Hematopoietic multipotent progenitor cell treated with erythropoietin and hydrocortisone succinate and interleukin-3 and kit ligand, for 17 days (in vitro differentiated cells): ENCODE measurements at places on chromosomes 4 and X.

DNA sequence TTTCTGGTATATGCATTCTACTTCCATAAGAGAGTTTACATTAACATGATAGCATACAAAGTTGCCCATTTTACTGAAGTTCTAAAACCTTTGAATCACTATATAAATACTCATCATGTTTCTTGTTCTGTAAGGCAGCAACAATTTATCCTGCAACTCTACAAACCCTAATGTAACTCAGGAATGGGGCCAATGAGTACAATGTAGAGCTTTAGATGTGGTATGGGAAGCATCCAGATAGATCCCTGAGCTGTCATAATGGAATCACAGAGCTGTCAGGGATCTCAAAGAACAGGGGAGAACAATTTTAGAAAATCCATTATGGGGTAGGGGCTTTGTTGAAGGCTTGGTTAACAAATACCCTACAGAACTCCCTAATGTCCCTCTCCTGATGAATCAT is 88.5 kb downstream of the DCUN1D4 start:
- no peak for DNase-seq

DNA sequence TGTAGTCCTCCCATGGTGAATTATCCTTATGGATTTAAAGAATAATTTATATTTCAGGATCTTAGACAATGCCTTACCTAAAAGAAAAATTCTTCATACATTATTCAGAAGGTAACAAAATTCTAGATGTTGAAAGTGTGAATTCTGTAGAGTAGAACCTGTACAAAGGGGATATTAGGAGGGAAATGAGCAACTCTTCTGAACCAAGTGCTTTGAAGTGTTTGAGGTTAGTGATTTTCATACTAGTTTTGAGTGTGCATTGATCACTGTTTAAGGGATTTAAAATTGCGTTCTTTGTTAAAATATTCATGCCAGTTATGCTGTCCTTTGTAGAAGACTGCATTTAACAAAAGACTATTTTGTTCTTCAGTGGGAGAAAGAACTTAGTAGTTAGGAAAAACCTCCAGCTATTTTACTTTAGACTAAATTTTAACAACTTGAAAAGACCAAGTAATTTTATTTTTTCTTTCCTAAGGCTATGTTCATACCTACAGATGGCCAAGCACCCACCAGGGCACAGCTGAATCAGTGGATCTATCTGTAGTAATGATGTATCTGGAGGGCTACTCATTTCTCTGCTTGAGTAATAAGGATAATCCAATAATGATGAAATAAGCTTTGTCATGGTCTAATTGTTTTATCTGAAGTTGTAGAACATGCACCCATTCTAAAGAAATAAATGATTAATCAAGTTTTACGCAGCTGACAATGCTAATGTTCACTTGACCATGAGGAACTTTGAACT is 134.3 kb upstream of the RPS6KA6 start:
- no peak for DNase-seq

DNA sequence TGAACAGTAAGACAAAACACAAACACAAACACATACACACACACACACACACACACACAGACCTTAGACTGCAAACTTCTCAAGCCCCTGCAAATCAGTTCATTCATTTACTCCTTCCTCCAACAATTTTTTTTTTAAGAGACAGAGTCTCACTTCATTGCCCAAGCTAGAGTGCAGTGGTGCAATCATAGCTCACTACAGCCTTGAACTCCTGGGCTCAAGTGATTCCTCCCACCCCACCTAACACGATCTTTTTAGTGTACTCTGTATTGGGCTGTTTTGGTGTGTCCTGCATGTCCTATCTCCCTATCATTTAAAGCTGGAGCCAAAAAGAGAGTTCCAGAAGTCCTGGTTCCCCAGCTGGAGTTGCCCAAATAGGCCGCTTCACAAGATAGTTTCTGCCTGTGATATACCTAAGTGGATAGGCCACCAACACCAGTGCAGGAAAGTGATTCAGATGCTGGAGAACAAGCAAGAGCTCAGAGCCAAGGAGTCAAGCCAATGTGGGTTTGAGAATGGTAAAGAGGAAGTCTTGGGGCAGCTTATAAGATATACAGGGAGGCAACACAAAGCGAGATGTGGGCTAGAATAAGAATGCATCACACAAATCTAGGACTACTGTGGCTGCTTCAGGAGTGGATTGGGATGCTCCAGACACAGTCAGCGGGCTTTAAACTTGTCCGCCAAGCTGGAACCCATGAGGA is 85.4 kb upstream of the RAPGEF2 start:
- no peak for DNase-seq

DNA sequence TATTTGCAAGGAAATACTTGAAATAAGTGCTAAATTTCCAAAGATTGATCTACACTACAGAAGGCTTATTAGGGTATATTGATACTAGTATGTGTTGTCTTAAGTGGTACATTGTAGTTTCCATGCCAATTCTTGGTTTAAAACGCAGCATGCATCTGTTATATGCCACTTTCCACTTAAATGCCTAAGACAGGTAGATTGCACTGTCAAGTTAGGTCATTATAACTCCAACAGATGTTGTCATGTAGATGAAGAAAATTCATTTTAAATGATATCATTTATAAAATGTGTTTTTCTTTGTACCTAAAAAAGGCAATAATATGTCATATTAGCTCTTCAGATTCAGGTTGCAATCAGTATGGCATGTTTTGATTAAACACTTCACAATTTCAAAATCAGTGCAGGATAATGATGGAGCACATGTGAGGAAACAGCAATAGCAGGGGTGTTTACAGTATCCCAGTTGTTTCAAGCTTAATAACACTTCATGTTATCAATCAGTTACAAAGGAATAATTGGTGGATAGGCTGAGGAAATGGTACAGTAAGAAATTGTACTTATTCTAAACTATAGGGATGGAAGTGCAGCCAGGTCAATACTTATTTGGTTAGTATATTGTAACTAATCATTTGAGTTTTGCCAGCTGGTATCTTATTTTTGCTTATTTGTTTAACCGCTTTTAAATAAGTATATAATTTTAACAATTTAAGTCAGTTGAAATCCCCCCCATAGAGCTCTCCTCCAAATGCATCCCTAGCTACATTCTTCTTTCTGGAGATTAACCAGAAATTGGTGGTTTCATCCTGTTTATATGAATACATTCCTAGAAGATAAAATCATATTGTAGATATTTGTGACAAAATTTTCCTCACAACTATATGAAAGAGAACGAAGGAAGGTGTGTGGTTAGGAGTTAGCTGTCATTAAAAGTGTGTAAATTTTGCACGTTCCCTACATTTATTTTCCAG is 454.4 kb upstream of the ATOH1 start:
- DNase-seq, result no peak

DNA sequence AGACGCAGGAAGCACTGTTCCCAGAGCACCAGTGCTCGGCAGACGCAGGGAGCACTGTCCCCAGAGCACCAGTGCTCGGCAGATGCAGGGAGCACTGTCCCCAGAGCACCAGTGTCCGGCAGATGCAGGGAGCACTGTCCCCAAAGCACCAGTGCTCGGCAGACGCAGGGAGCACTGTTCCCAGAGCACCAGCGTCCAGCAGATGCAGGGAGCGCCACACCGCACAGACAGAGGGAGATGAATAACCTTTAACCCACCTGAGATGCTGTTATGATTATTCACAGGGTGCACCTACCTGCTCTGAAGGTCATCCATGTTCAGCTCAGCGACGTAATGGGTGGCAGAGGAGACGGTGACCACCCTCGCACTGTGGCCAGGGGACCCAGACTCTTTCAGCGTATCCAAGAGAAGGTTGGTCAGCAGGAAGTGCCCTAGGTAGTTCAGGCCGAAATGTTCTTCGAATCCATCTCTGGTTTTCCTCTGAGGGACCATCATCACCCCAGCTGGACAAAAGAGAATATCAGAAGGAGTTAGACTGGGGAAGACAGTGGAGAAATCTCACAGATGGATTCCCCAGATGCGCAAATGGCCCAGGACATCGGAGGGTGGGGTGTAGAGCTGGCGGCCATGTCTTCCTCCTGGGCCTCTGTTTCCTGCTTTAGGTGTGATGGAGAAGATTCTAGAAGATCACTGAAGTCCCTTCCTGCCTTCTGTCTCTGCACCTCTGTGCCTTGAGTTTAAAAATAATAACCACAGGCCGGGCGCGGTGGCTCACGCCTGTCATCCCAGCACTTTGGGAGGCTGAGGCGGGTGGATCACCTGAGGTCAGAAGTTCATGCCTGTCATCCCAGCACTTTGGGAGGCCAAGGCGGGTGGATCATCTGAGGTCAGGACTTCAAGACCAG is 234.1 kb downstream of the DHRSX start:
- DNase-seq, result no peak

DNA sequence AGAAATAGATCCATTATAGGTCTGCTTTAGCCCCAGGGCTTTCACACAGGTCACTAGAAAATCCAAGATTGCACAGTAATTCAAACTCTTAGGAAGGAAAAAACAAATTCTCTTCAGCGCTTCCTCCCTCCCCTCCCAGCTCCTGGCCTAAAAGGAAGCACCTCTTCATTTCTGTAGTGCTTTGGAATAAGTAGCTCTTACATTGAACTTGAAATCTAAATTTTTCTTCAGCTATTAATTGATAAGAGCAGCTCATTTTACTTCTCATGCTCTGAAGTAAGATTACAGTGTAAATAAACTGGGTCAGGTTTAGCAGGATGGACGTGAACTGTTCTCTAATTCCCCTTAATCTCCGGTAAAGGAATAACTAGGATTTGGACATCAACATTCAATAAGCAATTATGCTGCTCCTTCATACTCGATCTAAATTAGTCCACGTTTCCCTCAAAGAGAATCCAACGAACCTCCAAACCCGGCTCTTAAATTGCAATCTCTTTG is 10.9 kb upstream of the SEL1L3 start:
- DNase-seq, result no peak
